Esophagus squamous epithelium (tissue), 5 donors: ENCODE measurements at places on chromosomes 2 and 18. TPM values are rescaled to one million over a fixed set of nuclear protein-coding genes. Genes with fewer than 3 reads are reported as not detected.

- H3K27ac ChIP-seq = no peak overlapping the region
- H3K4me1 ChIP-seq = peaks cover 36% of the 10 kb centered on the region
- H3K27me3 ChIP-seq = no peaks in the 10 kb centered on the region
- peaks cover 85% of the 10 kb centered on the region for H3K36me3 ChIP-seq
These were observed 32.1 kb downstream of the GRHL1 start for GRCh38 chr2:9983401-9984216.

- H3K27me3 ChIP-seq = no peaks in the 10 kb centered on the region
- no peaks in the 10 kb centered on the region for H3K36me3 ChIP-seq
- H3K4me3 ChIP-seq = no peak overlapping the region
- no peak for DNase-seq
- H3K4me1 ChIP-seq = no peaks in the 10 kb centered on the region
These were observed 686.0 kb upstream of the DDX18 start for GRCh38 chr2:117128461-117128860.

DNA sequence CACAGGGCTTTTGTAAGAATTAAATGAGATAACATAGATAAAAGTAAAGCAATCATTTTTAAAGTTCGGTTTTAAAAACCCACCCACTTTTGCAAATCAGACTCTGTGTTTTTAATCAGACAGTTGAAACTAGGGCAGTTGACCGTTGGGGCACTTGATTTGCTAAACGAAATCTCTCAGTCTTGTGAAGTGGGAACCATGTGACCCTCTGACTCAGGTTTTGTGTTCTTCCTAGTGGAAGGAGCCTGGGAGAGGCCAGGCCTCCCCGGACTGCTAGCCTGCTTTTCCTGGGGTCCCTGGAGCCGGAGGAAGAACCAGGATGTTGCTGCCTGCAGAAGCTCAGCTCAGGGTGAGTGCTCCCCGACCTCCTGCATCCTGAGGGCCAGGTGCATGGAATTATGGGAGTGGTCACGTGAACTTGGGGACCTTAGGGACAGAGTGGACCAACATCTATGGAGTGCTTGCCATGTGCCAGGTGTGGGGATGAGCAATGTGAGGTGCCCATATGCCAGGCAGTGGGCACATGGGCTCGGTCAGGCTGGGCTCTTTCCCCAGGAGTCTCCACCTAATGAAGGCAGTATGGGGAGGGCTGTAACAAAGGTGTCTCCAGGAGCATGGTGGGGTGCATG lies 3.9 kb downstream of the C2orf72 start:
- H3K27me3 ChIP-seq = no peaks in the 10 kb centered on the region
- H3K36me3 ChIP-seq = no peaks in the 10 kb centered on the region
- no peak for DNase-seq
- H3K27ac ChIP-seq = no peak overlapping the region

DNA sequence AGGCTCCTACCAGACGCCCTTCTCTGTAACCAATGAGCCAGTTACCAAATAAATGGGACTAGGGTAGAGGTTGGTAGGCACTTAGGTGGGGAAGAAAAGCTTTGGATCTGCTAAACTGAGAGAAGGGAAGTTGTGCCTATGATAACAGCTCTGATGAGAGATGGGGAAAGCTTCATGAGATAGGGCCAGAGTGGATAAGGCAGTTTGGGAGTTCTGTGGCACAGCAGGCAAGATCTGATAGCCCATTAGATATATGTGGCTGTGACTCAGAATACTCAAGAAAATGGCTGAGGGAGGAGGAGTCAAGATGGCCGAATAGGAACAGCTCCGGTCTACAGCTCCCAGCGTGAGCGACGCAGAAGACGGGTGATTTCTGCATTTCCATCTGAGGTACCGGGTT lies 99.8 kb downstream of the PDE11A start:
- no peaks in the 10 kb centered on the region for H3K36me3 ChIP-seq
- no peaks in the 10 kb centered on the region for H3K4me1 ChIP-seq
- no peaks in the 10 kb centered on the region for H3K27me3 ChIP-seq
- H3K27ac ChIP-seq = no peak overlapping the region
- no peak overlapping the region for H3K4me3 ChIP-seq

- H3K4me3 ChIP-seq = no peak overlapping the region
- H3K36me3 ChIP-seq = no peaks in the 10 kb centered on the region
- H3K27ac ChIP-seq = no peak overlapping the region
- H3K4me1 ChIP-seq = peaks cover 14% of the 10 kb centered on the region
- H3K27me3 ChIP-seq = no peaks in the 10 kb centered on the region
These were observed 53.8 kb downstream of the CYP27C1 start for GRCh38 chr2:127166231-127166860.

GRCh38 chr18:43081396-43081795 lies 34.1 kb downstream of the RIT2 start:
- H3K36me3 ChIP-seq = no peaks in the 10 kb centered on the region
- H3K4me1 ChIP-seq = no peaks in the 10 kb centered on the region
- H3K27ac ChIP-seq = no peak overlapping the region
- H3K4me3 ChIP-seq = no peak overlapping the region
- DNase-seq = no peak
- H3K27me3 ChIP-seq = no peaks in the 10 kb centered on the region

- H3K36me3 ChIP-seq = no peaks in the 10 kb centered on the region
- no peaks in the 10 kb centered on the region for H3K27me3 ChIP-seq
- H3K4me1 ChIP-seq = no peaks in the 10 kb centered on the region
- H3K27ac ChIP-seq = no peak overlapping the region
These were observed 16.2 kb upstream of the APOB start for GRCh38 chr2:21059885-21060610.

DNA sequence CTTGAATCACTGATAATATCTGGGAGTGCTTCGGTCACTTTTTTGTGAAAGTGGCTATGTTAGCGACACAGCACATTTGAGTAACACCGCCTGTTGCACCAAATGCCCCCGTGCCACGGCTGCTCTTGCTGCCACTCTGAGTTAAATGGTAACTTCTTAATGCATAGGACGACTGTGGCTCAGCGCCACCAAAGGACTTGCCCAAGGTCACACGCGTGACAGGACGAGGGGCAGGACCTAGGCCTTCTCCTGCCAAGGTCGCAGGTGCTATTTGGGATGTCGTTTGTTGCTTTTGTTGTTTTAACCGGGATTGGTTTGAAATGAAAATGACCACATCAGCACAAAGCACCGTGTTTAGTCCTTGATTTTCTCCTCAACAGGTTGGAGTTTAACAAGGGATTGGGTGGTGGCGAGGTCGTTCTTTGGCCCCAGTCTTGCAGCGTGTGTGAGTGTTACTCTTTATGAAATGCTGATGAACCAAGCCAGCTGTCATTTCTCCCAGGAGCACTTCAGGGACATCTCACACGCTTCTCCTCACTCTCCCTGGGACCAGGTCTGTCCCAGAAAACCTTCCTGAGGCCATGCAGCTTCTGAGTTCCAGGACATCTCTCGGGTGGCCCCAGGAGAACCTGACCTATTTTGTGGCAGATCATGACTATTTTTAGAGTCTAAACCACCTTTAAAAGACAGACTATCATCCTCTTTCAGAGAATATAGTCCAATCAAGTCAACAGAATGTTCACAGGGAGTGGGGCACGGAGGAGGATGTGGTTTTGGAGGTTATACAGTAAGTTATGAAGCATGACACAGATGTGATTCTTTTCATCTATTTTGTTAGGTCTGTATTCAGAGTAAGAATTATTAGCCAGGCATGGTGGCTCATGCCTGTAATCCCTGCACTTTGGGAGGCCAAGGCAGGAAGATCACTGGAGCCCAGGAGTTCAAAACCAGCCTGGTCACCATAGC lies 49.9 kb downstream of the MTCL1 start:
- peaks cover 7% of the 10 kb centered on the region for H3K4me1 ChIP-seq
- H3K36me3 ChIP-seq = no peaks in the 10 kb centered on the region
- H3K27me3 ChIP-seq = no peaks in the 10 kb centered on the region
- H3K27ac ChIP-seq = no peak overlapping the region

DNA sequence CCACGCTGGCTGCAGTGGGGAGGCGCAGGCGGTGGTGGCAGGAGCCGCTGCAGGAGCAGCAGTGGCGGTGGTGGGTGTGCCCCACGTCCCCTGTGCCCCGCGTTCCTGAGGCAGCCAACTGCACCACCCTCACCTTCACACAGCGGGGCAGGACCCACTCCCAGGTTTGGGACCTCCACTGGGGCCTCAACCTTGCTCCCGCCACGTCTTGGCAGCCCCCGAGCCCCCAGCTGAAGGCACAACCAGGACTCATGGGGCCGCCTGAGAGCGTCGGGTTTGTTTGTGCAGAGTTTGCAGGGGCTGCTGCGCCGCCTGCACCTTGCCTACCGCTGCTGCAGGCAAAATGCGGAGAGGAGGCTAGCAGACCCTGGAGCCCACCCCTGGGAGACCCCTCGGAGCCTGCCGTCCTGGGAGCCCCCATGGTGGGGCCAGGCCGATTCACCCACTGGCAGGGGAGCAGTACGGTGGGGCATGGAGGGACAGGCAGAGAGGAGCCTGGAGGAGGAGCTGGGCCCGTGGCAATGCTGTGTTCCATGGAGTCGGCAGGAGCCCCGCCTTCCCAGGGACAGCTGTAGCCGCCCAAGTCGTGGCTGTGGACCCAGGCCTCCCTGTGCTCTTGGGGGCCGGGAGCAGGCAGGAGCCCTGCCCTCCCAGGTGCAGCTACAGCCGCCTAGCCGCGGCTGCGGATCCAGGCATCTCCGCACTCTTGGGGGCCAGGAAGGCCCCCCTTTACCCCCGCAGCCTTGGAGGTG lies 14.7 kb upstream of the EML6 start:
- peak overlapping the region; percentile 65 for H3K27ac ChIP-seq
- no peaks in the 10 kb centered on the region for H3K36me3 ChIP-seq
- H3K27me3 ChIP-seq = no peaks in the 10 kb centered on the region
- H3K4me3 ChIP-seq = peak overlapping the region; percentile 61
- peaks cover 6% of the 10 kb centered on the region for H3K4me1 ChIP-seq

GRCh38 chr2:100691846-100692245 lies 128.1 kb upstream of the NPAS2 start:
- H3K27me3 ChIP-seq = no peaks in the 10 kb centered on the region
- H3K36me3 ChIP-seq = no peaks in the 10 kb centered on the region
- no peak overlapping the region for H3K27ac ChIP-seq
- DNase-seq = no peak
- H3K4me1 ChIP-seq = no peaks in the 10 kb centered on the region

- no peak overlapping the region for H3K4me3 ChIP-seq
- H3K4me1 ChIP-seq = peaks cover 35% of the 10 kb centered on the region
- H3K36me3 ChIP-seq = no peaks in the 10 kb centered on the region
- H3K27ac ChIP-seq = no peak overlapping the region
- DNase-seq = no peak
- no peaks in the 10 kb centered on the region for H3K27me3 ChIP-seq
These were observed 153.3 kb downstream of the LDLRAD4 start for GRCh38 chr18:13371689-13372418.

KIF1A gene
- not detected for total RNA-seq

ALLC gene
- total RNA-seq = not detected

TUBA3D gene
- total RNA-seq = not detected

GAL3ST2 gene
- total RNA-seq = not detected
